ENCODE measurements at places on chromosomes 4 and X.
A peak's percentile ranks its signal among the peaks of the same experiment; 100 is the strongest.

- no peak for DNase-seq
Measured at GRCh38 chr4:26912810-26913209, 52.2 kb downstream of the STIM2 start.

GRCh38 chr4:139629436-139630125 lies 36.0 kb upstream of the MGST2 start:
- no peak for DNase-seq

DNA sequence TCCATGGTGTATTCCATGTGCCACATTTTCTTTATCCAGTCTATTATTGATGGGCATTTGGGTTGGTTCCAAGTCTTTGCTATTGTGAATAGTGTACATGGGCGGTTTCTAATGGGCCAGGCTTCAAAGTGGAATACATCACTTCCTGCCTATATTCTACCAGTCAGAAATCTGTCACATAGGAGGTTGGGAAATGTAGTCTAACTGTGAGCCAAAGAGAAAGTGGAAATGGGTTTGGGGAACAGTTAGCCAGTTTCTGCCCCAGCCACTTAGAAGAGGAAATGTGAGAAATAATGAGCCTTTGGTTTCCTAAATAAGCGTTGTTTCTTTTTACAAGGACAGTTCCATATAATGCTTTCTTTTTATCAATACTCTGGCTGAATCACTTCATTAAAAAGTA lies 85.1 kb upstream of the AP1S2 start:
- no peak for DNase-seq

GRCh38 chr4:13289391-13289790 lies 194.7 kb downstream of the RAB28 start:
- DNase-seq, result no peak

DNA sequence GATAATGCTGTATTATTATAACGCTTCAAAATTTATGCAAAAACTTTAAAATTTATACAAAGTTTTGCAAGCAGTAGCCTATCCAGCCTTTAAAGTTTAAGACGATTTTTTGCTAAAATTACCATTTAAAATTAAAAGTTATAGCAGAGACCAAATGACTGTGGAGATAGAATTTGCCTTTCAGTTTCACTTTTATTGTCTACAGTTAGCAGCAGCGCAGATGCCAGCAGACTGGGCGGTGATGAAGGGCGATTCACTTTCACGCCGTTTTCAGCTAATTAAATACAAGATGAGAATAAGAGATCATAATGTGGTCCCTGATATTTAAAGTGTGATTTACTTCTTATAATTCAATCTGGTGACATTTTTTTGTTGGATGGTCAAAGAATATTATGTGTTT lies 1381.5 kb upstream of the ADGRL3 start:
- DNase-seq, result no peak

DNA sequence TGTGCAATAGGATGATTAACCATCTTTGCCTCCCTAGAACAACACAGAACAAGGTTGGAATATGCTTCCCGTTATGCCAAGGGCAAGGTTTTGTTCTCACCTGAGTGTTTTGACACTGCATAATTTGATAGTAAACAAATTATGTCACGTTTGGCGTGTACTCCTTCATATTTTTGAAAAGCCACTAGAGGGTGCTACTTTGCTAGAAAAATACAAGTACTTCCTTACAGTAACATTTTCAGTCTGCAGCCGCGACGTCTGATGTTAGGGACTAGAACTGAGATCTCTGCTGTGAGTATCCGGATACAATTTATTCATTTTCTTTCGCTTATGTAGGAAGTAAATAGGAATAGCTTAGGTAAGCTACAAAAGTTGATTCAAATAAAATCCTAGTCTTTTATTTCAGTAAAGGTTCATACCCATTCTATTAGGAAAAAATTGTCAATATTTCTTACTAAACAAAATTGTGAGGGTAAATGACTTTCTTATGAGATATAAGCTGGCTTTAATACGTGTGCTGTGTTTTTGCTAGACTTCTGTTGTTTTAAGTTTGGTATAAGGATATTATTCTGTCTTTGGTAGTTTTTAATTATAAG lies 181.1 kb upstream of the WDFY3 start:
- peak; percentile 87 for DNase-seq

DNA sequence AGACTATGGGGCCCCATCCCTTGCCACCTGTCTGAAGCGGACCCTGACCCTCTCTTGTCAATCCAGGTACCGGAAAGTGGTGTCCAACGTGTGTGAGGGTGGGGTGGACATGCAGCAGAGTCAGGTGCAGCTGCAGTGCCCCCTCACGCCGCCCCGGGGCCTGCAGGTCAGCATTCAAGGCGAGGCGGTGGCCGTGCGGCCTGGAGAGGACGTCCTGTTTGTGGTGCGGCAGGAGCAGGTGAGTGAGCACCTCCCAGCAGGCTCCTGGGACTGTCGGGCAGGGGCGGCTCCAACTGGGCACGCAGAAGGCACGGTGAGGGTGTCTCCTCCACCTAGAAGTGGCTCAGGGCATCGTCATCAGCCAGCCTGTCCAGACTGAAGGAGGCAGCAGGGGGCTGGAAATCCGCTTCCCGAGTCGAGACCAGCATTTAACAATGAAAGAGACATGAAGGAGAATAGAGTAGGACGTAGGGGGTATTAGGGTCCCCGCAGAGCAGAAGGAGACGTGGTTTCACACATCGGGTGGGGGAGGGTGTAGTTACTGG lies 221.6 kb downstream of the AFAP1 start:
- DNase-seq, result no peak

GRCh38 chr4:188986271-188986689 lies 847.0 kb downstream of the TRIML1 start:
- no peak for DNase-seq

- DNase-seq, result no peak
Measured at GRCh38 chrX:37644381-37645305, 40.9 kb upstream of the XK start.

GRCh38 chr4:98113012-98113411 lies 30.3 kb downstream of the STPG2 start:
- DNase-seq, result no peak

DNA sequence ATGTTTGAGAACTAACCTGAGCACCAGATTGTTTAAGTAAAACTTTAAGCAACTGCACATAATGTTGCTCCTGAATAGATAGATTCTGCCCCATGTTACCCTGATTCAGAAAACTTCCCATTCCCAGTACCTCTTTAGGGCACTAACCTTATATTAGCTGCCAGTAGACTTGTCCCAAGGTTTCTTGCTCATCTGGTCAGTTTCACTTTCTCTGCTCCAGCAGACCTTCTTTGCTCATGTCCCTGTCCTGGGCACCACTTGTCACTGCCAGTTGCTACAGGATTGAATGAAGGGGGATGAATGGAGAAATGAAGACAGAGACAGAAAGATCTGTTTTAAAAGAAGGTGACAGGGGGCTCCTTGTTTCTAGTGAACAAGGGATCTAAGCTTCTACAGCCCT lies 65.2 kb upstream of the UGT2B10 start:
- no peak for DNase-seq

DNA sequence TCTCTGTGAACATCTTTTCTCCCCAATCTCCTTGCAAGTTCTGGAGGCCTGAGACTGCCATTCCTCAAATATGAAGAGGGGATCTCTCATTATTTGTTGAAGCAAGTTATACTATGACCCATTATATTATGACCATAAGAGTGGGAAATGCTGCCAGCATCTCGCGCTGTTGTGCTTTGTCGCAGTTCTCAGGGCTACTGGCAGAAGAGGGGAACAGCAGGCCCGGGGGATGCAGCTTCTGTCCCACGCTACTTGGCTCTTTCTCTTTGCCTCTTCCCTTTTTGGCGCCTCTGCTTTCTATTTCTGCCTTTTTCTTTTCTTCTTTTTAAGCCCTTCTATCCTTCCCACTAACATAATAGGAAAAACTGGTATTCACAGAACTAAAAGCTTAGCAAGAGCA lies 64.2 kb downstream of the GEMIN8 start:
- no peak for DNase-seq

- DNase-seq, result no peak
Measured at GRCh38 chr4:110869862-110870572, 247.1 kb upstream of the PITX2 start.

GRCh38 chr4:83644677-83645659 lies 109.1 kb downstream of the GPAT3 start:
- peak; percentile 40 for DNase-seq

DNA sequence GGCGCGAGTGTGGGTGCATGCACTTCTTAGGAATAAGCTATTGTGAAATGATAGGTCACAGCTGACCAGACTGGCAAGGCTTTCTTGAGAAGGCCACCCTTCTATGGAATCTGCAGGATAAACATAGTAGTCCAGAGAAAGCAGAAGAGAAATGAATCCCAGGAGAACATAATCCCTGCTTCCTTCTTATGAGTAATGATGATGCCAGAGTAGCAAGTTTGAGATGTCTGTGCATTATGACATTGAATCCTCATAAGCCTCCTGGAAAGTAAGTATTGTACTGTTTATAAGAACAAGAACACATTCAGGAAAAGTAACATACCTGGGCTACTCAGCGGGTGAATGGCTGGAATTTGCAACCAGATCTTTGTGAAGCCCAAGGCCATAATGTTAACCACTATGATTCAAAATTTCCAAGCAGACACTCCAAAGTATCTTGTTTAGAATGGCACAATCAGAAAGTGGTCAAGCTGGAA lies 272.1 kb upstream of the HS3ST1 start:
- DNase-seq, result no peak

GRCh38 chrX:139750390-139750789 lies 42.4 kb upstream of the MCF2 start:
- no peak for DNase-seq

GRCh38 chr4:67721315-67721769 lies 20.4 kb upstream of the UBA6 start:
- no peak for DNase-seq

DNA sequence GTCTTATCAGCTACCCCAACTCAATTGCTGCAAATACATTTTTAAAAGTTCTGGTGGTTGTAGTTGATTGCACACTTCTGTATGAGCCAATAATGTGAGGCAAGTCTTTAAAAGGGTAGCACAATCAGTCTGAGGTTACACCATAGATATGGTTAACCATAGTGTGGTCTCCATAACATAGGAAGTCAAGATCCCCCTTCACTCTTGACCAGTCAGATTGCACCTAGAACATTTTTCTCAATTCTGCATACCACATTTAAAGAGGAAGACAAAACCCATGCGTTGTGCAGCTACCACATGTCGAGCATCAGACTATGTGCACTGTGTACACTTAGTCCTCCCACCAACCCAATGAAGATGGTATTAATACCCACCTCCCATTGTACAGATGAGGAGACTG lies 26.5 kb upstream of the CYBB start:
- no peak for DNase-seq

- no peak for DNase-seq
Measured at GRCh38 chr4:38411092-38411491, 252.9 kb upstream of the KLF3 start.

Data from NCI-H1105 treated with DMSO at 0.1 percent for 48 hours (cell line).